ENCODE measurements at places on chromosomes 13 and 19. TPM values are rescaled to one million over a fixed set of nuclear protein-coding genes. Genes with fewer than 3 reads are reported as not detected.

DNA sequence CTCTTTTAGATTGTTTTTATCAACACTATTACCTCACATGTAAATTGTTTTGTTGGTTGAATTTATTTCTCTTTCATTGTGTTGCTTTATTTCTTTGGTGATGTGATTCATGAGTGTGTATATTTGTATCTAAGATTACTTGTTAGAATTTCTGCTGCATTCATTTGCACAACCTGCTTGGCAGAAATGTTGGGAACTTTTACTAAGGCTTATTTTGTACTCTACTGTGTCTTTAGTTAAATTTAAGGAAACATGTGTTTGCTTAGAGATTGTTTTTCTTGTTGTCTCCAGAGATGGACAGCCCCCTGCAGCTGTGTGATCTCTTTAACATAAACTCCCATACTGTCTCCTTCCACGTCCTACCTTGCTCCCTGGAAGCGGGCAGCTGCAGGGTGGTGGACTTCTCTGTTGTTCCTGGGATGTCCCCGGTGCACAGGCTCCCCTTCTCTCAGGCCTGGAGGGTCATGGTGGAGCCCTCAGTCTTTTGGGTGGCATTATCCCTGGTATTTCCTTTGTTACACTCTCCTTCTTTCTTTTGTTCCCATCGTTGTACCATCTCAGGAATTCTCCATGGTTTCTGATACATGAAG, 212.0 kb upstream of the SPRY2 start:
- DNase-seq, result no peak

DNA sequence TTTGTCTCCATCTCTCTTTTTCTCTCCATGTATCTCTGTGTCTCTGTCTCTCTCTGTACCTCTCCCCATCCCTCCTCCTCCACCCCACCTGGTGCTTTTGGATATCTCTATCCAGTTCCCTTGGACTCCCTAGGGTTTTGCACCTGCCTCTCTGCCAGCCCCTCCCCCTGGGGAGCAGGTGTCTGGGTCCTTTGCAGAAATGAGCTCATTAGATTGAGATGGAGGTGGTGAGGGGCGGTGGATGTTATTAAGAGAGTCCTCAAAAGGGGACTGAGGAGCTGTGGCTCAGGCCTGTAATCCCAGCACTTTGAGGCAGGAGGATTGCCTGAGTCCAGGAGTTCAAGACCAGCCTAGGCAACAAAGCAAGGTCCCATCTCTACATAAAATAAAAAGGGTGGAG, 2.1 kb downstream of the KCNN4 start:
- no peak for DNase-seq

- DNase-seq, result no peak
Observed at GRCh38 chr13:40186041-40186440, 480.4 kb downstream of the FOXO1 start.

Gene CYP2A7
- total RNA-seq, result not detected

Gene CBY2
- not detected for total RNA-seq
